ENCODE measurements at places on chromosomes 12 and 14.

GRCh38 chr14:89621009-89621421 lies 204.0 kb upstream of the FOXN3 start:
- no peak for DNase-seq

DNA sequence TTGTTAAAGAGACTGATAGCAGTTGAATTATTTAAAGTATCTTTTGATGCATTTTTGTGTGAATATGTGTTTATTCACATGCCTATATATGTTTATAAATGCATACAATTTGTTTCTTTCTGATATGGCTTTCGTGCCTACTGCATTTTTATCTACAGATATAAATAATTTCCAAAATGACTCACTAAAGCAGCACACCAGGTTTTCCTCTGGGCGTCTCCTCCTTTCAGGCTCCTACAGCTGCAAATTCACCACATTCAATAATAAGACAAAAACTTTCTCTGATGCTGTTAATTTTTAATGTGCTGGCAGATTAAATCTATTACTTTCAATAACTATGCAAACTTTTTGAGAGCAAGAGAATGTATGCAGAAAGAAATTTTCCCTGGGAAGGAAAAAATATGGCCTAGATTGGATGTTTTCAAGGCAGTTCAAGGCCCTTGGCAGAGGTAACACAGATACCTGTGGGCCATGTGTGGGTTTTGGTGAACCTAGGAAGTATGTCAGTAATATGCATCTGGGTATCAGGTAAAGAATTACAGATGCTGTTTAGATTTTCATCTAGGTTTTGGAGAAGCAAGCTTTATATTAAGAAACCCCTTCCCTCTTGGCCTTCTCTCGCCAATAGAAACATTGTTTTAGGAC lies 381.8 kb downstream of the EGLN3 start:
- no peak for DNase-seq

- DNase-seq = no peak
Measured at GRCh38 chr12:115075552-115076170, 391.7 kb upstream of the TBX3 start.

GRCh38 chr12:130965214-130965613 lies 11.5 kb downstream of the ADGRD1 start:
- no peak for DNase-seq

DNA sequence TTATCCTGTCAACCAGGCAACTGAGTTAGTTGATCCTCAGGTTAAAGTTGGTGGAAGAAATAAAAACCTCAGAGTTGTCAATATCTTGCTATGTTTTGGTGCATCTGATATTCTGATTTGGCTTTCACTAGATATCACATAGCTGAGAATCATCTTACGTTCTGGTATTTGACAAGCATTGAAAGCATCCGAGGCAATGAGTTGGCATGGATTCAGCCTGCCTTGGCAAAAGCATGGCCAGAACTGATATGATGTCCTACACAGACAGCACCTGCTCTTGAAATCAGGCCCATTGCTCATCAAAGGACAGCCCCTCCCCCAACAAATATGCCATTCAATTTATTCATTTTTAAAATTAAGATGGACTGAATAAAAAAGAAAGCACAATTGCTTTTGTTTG lies 320.7 kb upstream of the ATP2B1 start:
- no peak for DNase-seq

DNA sequence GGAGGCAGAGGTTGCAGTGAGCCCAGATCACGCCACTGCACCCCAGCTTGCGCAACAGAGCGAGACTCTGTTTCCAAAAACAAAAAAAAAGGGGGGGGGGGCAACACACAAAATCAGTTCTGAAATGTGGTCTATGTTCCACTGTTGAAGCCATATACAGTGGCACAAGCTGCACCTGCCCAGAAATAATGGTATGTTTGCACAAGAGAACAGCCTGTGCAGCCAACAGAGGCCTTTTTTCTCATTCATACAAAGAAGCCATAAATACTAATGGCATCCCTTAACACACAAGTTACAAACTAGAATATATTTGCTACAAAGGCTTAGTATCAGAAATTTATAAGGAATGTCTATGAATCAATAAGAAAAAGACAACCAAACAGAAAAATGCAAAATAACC lies 37.1 kb downstream of the ITPR2 start:
- DNase-seq = no peak

DNA sequence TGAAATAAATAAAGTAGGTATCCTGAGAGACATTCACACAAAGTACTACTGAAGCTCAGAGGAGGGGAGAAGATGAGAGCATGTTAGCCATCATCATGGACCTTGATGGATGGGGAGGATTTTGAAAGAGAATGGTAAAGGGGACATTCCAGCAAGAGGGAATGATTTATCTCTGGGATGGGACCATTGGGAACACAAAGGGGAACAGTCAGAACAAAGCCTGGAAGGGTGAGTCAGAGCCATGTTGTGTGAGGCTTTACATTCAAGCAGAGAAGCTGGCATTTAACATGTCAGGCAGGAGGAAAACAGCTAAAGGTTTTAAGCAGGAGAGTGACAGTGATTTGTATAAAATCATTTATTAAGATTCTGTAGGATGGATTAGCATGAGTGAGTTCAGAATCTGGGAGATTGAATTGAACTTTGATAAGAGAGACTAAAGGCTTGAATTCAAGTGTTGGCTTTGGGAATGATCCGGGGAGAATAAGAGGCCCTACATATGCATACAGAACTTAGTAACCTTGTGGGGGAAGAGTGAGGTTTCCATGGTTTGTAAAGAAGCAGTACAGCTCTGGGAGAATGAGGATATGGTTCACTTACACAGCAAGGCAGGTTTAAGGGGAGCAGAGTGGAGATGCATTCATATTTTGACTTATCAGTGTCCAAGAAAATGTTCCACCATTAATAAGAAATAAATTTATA lies 174.4 kb downstream of the SYT10 start:
- no peak for DNase-seq

GRCh38 chr12:32005496-32006125 lies 46.4 kb downstream of the RESF1 start:
- no peak for DNase-seq

DNA sequence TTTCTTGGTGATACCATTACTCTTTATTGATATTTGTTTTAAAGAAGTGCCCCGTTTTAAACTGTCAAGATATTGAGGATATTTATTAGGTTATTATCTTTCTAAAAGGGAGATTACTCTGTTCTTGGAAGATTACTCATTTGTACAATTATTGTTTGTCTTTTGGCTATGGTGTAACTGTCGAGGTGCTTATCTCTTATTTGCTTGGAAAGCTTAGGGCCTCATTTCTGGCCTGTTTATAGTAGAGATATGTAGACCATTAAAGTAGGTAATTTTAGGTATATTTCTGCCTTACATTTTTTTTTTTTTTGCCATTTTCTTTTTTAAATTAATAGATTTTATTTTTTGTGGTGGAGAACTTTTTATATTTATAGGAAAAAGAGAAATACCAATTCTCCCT lies 74.2 kb downstream of the KTN1 start:
- DNase-seq = no peak

GRCh38 chr14:102893452-102893851 lies 29.0 kb upstream of the AMN start:
- DNase-seq = peak; percentile 86

GRCh38 chr14:40599725-40600124 lies 1007.0 kb upstream of the LRFN5 start:
- no peak for DNase-seq

- no peak for DNase-seq
Measured at GRCh38 chr14:63875311-63875710, 22.5 kb downstream of the SYNE2 start.

DNA sequence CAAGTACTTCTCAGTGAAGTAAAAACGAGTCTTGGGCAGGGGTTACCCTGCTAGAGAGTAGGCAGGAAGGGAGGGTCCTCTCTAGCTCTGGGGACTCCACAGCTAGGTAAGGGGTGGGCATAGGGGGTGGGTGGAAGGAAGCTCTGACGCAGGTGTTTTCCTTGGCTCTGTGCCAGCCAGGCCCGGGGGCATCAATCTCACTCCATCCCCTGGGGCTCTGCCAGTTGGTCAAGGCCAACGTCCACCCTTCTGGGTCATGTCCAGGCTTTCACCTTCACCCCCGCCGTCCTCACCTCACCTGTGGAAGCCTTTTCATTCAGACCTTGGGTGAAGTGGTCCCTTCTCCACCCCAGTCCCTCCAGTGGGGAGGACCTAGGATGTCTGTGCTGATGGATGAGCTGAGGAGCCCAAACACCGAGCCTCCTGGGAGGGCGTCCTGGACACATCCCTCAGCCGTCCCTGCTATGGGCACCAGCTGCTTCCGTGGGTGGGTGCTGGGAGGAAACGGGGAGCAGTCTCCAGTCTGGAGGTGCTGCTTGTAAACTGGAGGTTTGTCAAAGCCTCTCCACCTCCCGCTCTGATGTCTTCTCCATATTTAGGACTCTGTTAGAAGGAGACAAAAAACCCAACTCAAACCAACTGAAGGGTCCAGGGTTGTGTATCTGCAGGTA lies 71.5 kb upstream of the SFSWAP start:
- DNase-seq = no peak

DNA sequence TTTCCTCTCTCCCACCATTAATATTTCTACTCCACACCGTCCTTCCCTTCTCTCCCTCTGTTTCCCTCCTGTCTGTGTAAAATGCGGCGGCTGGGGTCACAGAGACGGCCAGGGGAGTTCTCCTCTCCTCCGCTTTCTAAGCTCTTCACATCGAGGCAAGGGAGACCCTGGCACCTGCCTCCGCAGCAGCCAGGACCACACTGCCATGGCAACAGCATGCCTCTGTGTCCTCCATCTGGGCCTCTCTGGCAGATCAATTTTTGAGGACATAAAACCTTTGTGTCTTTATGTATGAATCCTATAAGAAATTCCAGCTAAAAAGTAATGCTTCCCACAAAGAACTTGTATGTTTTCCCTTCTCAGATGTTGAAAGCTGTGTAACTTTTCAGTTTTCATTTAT lies 41.4 kb downstream of the DYRK4 start:
- DNase-seq = no peak

DNA sequence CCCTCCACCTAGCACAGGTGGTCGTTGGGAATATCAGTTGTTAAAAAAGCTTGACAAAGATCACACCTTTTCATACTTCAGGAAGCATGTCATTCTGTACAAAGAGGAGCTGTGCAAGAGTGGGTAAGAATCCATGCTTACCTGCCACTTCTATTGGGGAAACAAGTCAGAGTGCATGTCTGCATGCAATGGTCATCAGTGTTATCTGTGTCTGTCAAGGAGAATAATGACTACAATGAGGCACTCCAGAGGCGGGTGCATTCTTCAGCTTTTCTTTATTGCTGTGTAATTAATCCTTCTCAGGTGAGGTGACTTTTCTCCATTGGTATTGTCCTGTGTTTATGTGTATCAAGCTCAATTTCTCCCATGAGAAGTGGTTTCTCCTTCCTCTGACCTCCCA lies 24.4 kb downstream of the KCNA5 start:
- DNase-seq = no peak

- no peak for DNase-seq
Measured at GRCh38 chr12:120071493-120072020, 45.0 kb downstream of the RAB35 start.

DNA sequence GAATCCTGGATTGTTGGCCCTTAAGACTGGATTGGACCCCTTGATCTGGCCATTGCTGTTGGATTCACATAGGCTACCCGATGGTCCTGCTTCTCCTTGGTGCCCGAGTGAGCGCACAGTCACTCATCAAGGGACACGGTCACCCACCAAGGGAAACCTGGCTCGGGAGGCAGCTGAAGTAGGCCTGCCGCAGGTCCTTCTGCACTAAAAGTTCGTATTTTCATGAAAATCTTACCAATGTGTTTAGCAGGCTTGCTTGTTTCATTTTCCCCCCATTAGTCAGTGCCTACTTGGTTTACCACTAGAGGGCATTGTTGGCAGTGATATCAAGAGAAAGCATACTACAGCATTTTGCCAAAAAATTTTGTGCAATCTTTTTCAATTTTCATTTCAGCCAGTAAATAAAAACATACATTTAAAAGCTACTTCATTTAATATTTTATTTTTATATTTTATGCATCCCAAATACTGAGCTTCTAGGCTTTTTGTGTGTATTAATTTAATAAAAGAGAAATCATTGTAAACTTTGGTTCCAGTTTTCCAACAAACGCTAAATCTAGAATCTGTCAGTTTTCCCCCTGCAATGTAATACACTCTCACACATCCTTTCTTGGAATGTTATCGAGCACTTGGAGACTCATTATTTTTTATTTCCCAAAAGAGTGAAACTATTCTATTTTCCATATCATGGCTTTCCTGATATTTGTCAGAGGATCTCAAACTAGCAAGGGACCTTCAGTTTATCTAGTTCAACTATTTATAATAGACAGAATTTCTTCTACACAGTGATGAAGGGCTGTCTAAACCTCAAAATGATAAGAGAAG lies 116.7 kb downstream of the LMNTD1 start:
- peak; percentile 85 for DNase-seq

DNA sequence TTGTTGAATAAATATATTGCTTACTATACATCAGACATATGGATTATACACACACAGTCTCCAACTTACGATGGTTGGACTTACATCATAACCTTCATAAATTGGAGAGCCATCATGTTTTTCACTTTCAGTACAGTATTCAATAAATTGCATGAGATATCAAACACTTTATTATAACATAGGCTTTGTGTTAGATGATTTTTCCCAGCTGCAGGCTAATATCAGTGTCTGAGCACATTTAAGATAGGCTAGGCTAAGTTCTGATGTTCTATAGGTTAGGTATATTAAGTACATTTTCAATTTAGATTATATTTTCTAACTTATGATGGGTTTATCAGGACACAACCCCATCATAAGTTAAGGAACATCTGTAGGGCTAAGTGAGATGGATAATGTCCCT lies 17.9 kb upstream of the KRR1 start:
- DNase-seq = no peak

- no peak for DNase-seq
Measured at GRCh38 chr12:43861840-43862150, 25.9 kb downstream of the TMEM117 start.

GRCh38 chr12:121538699-121539061 lies 42.1 kb downstream of the KDM2B start:
- DNase-seq = no peak

- no peak for DNase-seq
Measured at GRCh38 chr12:48390026-48390425, 39.3 kb upstream of the ZNF641 start.

DNA sequence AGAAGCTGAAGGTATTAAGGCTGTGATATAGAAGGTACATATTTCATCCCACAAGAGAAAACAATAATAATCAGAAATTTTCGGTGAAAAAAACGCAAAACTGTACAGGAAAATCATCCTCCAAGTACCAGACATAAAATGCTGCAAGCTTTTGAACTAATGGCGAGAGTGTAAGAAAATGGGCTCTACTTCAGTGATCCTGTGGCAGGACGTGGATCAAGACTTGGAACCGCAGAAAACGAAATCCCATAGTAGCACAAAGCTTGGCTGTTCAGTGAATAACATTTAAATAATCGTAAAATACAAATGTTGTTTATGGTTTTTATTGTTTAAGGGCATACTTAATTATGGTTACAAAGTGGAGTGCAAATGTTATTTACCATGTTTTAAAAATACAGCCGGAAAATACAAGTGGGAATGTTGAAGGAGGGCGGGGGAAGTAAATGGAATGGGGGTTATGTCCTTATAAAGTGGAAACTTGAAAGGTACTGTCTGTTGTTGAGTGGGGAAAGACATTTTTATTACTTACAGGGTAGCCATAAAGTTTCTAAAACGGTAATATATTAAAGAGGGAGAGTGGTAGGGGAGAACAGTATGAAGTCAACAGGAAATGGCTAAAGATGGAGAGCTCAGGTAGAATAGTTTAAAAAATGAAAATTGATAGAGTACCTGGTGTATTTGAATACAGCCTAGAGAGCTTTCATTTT lies 1.1 kb downstream of the SMIM10L1 start:
- DNase-seq = no peak
